ENCODE measurements at places on chromosomes 1 and 21.

GRCh38 chr1:168312718-168313604 lies 32.3 kb downstream of the TBX19 start:
- DNase-seq, result no peak

GRCh38 chr21:37551331-37551992 lies 184.9 kb downstream of the DYRK1A start:
- no peak for DNase-seq

DNA sequence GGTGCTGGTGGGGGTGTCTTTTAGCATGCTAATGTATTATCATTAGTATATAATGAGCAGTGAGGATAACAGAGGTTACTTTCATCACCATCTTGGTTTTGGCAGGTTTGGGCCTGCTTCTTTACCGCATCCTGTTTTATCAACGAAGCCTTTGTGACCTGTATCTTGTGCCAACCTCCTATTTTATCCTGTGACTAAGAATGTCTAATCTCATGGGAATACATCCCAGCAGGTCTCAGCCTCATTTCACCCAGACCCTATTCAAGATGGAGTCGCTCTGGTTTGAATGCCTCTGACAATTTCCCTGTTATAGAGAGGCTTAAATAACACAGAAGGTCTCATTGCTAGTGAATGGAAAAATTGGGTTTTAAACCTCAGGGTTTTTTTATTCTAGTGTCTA lies 300.8 kb upstream of the PROX1 start:
- DNase-seq, result no peak

DNA sequence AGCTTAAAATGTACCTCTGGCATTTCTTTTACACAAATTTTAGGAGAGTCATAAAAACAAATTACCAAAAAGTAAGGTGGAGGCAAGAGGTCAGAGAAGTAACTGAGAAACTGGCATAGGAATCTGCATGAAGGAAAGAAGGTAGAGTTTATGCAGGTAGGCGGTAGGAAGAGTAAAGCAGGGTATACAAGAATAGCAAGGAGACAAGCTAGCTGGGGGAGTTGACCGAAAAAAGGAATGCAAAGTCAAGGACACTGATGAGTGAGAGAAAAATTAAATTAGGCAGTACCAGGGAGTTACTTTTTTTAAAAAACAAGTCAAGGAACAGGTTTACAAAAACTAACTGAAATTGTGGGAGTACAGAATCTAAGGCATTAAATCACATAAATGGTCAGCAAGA lies 56.0 kb downstream of the FOXJ3 start:
- no peak for DNase-seq

DNA sequence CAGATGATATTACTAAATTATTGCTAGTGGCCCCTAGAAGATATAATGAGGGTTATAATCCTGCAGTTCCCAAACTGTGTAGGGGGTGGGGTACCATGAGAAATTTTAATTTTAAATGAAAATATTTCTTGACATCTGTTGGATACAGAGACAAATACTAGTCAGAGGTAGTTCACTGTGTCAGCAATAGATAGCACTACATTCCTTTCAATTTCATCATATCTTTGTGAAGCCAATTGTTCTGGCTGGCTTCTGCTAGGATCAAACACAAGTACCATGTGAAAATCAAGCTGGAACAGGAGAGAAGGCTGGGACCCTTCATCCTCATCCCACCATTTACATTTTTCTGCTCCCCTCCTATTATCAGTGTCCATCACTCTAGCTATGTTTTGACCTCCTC lies 208.1 kb downstream of the USH2A start:
- DNase-seq, result no peak

- DNase-seq, result no peak
These were observed 84.2 kb upstream of the DISP3 start for GRCh38 chr1:11394592-11395245.

- DNase-seq, result no peak
These were observed 67.7 kb downstream of the BCAR3 start for GRCh38 chr1:93613898-93614297.

- no peak for DNase-seq
These were observed 277.8 kb downstream of the LTN1 start for GRCh38 chr21:28714777-28715464.

- no peak for DNase-seq
These were observed 327.0 kb upstream of the NR5A2 start for GRCh38 chr1:199700551-199700950.

GRCh38 chr1:21536218-21536617 lies 27.0 kb downstream of the ALPL start:
- DNase-seq, result no peak

GRCh38 chr21:36587388-36587787 lies 107.5 kb upstream of the CLDN14 start:
- DNase-seq, result no peak

- DNase-seq, result no peak
These were observed 65.9 kb upstream of the SIPA1L2 start for GRCh38 chr1:232695621-232696385.

DNA sequence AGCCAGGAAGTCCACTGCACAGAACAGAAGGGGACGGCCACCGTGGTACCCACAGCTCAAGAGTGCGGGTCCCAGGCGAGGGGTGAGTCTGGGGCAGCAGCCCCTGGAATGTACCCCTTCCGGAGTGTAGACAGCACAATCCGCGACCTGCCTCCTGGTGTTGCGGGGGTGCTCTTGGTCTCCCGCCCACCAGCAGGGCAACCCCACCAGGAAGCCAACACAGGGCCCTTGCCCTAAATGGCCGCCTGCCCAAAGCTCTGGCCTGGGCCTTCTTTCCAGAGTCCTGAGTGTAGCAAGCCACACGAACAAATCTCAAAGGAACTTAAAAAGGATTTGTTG lies 1.1 kb upstream of the SLC19A1 start:
- no peak for DNase-seq

DNA sequence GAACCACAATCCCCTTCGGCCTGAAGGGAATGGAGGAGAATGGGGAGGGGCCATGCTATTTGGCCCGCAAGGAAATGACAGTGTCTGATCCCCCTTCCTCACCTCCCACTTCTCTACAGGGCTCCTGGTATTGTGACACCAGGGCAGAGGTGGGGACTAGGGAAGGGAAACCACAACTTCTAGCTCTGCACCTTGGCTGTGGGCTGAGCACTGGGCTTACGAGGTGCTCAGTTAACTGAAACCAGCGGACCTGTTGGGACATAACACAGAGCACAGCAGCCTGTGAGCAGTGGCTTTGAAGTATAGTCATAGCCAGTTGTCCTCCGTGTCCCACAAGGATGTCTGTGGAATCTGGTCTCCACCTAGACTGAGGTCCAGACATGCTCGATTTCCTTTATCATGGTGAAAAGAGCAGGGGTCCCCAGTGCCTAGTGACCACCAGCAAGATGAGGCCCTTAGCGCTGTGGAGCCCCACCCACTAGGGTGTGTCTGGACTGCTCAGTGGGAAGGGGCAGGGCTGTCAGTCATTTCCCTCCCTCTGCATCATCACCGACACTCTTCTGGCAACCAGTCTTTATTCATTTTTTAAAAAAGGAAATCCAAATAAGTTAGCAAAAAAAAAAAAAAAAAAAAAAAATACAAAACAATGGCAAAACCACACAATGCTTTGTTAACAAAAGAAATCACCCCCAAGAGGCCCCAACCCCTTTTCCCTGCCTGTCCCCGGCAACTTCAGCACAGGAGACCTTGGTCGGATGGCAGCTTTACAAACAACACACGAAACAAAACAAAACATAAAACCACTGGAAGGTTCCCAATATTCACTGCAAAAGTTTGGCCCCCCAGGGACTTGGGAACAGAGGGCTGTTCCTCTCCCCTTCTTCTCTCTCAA lies 3.0 kb downstream of the MYOG start:
- no peak for DNase-seq

GRCh38 chr1:84847253-84848250 lies 45.5 kb downstream of the LPAR3 start:
- no peak for DNase-seq

GRCh38 chr1:44425341-44426082 lies 20.5 kb downstream of the RNF220 start:
- DNase-seq, result no peak

- DNase-seq, result no peak
These were observed 95.0 kb downstream of the PTPRU start for GRCh38 chr1:29331309-29331708.
